ENCODE measurements at places on chromosomes 4 and X.

DNA sequence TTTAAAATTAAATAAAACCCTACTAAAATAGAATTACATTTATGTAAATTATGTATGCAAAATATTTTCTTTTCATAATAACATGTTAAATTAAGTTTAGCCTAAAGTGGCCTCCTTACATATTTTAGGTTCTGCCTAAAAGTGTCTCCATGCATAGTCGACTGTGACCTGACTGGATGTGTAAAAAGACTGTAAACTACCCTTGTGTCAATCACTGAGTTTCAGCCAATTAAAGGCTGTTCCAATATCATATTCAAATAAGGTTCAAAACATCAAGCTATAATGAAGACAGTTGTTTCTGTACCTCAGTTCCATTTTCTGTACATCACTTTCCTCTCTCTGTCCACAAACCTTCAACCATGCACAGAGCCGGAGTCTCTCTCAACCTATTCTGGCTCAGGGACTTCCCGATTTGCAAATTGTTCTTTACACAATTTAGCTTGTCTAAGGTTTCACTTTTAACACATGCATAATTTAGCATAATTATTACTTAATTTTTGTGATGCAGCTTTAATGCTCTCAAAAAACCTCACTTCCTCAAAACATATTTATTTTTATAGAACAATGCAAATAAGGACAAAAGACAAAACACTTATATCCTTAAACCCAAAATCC is 60.1 kb downstream of the SH3RF1 start:
- no peak for DNase-seq

GRCh38 chr4:5784021-5784420 is 73.0 kb downstream of the EVC start:
- no peak for DNase-seq

DNA sequence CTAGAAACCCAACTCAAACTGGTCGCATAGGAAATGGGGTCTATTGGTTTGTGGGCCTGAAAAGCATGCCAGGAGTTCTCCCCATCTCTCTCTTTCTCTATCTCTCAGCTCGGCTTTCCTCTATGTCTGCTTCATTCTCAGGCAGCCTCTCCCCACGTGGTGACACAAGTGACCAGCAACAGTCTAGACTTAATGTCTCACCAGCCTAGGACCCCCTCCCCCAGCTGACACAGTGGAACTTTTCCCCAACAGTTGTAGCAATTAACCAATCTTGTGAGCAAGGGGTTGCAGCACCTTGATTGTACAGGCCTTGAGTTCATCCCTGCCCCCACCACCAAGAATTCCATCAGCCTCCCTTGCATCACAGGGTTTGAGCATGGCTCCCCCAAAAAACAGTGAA is 159.8 kb upstream of the KIT start:
- DNase-seq: no peak

DNA sequence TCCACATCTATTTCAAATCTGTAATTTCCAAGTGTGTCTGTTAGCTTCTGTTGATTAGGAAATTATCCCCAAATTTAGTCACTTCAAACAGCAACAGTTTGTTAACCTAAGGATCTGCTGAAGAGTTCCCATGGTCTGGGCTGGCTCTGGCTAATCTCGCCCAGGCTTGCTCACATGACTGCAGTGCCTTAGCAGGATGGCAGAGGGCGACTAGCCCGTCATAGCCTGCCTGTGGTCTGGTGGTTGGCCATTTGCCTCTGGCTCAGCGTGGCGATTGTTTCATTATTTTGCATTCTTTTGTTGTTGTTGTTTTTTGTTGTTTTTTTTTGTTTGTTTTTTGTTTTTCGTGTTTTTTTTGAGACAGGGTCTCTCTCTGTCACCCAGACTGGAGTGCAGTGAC is 264.0 kb downstream of the TRIML1 start:
- DNase-seq: no peak

DNA sequence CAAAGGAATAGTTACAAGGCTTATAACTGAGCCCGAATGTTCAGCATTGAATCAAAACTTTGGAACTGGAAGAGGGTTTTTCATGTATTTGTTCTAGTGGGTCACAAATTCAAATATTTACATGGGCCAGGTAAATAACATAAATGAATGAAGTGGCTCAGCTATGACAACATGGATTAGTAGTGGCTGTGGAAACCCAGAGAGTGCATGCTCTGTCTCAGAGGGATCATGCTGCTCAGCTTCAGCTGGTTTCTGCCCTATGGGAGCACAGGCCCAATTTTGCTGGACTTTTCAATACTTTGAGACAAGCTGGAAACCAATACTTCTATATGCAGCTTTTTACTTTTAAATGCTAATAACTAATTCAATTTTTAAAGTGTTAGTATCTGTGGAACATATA is 394.0 kb upstream of the TEX13C start:
- no peak for DNase-seq

GRCh38 chr4:8766610-8767009 is 105.0 kb downstream of the HMX1 start:
- no peak for DNase-seq

GRCh38 chrX:68183612-68184214 is 249.6 kb downstream of the OPHN1 start:
- peak; percentile 24 for DNase-seq

DNA sequence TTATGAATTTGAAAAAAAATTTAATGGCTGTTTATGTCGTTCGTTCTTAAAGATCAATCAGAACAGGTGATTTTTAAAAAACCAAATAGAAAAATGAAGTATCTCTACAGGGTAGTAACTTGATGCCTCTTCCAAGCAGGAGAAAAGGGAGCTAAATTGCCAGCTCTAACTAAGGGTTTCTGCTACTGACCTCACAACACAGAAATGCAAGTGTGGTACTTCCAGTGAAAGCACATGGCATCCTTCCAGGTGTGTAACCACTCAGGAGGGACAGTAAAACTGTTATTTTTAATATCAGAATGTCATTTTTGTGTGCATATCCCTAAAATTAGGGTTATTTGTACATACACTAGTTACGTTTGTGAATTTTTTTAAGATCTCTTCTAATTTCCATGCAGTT is 116.8 kb upstream of the ZCCHC13 start:
- DNase-seq: no peak

DNA sequence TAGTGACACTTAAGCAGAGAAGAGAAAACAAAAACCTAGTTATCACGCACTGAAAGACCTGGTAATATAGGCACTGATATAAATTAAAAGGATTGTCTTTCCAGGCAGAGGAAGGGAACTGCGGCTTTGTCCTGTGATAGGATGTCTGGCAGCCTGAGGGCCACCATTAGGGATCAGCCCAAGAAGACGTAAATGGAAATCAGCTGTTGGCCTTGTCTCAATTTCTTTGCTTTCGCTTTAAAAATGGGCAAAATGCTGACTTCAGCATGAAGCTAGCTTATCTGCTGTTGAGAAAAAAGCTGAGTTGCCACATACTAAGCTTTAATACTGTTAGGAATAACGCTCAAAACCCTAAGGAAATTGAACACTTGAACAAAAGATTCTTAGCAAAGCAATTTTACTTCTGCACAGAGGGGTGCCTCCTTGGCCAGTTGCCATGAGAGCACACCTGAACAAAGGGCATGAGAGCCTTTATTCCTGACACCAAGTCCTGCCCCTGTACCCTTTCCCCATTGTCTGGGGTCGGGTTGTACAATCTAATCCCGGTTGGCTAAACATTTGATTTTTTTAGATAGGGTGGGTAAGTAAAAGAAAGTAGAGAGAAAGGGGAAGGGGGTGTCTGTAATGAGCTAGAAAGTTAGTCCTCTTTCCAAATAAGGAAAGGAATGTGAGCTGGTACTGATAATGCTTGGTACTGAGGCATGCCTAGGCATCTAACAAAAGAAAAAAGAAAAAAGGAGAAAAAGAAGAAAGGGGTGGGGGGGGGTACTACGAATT is 85.1 kb upstream of the UCP1 start:
- DNase-seq: peak; percentile 19

GRCh38 chr4:89528526-89529133 is 221.0 kb upstream of the GPRIN3 start:
- DNase-seq: no peak

DNA sequence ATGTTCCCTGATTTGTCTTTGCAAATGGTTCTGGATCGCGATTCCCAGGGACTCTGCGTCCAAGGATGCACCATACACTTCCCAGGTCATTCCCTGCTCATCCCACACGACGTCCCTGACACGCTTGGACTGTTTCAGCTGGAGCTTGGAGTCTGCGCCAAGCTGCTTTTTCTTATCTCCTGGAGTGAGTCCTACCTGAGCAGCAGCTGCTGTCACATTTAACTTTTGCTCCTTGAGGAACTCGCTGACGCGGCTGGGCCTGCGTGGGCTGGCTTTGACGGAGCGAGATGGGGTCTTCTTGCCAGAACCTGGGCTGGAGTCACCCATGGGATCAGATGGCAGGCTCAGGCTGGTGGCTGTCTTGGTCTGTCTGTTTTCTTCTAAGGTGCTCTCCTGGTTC is 59.6 kb downstream of the GPRIN3 start:
- DNase-seq: no peak

DNA sequence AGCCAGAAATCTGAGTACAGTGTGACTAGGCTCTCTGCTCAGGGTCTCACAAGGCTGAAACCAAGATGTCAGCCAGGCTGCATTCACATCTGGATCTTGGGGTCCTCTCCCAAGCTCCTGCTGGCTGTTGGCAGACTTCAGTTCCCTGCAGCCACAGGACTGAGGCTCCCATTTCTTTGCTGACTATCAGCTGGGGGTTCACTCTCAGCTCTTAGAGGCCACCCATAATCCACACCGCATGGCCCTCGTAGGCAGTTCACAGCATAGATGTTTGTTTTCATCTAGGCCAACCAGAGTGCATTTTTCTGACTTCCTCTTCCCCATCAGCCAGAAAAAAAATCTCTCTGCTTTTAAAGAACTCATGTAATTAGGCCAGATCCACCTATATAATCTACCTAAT is 8.2 kb upstream of the WDR44 start:
- DNase-seq: peak; percentile 22

GRCh38 chr4:110196871-110197528 is 1.4 kb downstream of the ELOVL6 start:
- peak; percentile 89 for DNase-seq

DNA sequence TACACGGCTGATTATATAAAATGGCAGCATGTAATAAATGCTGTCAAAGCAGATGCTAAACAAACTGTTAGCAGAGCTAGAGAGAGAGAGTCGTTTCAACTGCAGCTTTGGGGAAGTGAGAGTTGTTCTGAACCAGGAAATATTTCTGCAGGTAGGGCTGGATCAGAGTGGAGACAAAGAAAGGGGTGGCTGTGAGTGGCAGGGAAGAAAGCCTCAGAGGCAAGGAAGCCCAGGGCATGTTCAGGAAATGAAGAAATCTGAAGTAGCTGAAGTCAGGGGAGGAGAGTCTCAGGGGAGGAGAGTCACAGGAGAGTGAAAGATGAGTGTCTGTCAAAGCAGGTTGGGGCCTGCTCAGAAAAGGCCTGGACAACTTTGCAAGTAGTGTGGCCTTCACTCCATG is 48.4 kb upstream of the RPS6KA3 start:
- DNase-seq: no peak

DNA sequence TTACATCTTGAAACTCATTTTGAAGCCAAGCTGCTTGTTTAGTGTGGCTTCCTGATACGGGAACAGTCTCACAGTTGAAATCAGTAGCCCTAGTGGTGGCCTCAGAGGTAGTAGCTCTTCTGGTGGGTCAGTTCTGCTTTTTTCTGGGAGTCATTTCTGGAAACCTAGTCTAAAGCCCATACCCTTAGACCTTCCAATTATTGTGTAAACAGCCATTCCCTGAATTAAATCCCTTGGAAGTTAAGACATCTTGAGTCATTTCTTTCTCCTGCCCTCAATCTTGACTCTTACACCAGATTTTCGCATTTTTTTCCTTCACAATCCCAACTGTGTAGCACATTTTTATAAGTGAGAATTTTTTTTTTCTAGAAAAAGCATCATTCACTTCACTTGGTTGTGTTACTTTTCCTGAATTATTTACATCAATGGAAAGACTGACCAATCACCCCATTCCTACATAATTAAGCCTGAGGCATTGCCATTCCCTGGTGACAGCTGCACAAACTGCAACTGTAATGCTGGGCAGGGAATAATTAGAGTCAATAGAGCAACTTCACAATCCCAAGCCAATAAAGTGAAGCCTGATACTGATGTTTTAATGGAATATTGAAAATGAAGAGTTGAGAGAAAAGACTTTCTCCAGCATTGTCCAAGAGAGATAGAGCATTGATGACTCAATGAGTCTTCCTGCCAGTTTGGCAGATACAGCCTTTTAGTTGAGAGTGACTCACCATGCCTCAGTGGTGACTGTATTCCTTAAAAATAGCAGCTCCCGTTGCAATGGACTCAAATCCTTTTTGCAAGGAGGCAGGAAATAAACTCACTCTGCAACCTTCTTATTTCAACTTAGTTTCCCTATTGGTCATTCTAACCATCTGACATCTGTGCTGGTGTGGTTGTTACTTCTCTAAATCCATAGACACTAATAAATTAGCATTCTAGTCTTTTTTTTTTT is 13.0 kb upstream of the SEPSECS start:
- DNase-seq: peak; percentile 97

- no peak for DNase-seq
Measured at GRCh38 chr4:14768449-14768848, 233.8 kb upstream of the CPEB2 start.

- no peak for DNase-seq
Measured at GRCh38 chr4:122041312-122041711, 89.5 kb upstream of the TRPC3 start.
